ENCODE measurements at places on chromosomes 5 and 9.

GRCh38 chr5:135018457-135018856 is 15.6 kb downstream of the PITX1 start:
- DNase-seq: no peak

DNA sequence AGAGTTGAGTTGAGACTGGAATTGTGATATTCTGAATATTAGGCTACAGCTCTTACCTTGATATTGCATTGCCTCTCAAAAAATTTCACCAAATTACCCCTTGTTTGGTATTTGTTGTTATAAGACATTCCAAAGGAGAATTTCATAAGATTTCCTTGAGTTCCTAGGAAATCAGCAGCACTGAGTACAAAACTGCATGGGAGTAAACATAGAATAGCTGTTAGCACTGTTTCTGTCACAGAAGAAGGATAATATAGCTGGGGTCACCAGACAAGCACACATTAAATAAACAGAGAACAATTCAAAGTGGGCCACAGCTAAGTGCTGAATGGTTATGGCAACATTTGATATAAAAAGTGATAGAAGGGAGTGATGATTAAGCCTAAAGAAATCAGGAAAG is 724.3 kb downstream of the PRELID2 start:
- no peak for DNase-seq

- DNase-seq: no peak
Measured at GRCh38 chr5:82885627-82886389, 191.4 kb downstream of the TMEM167A start.

- DNase-seq: no peak
Measured at GRCh38 chr5:121897341-121897740, 45.7 kb downstream of the FTMT start.

DNA sequence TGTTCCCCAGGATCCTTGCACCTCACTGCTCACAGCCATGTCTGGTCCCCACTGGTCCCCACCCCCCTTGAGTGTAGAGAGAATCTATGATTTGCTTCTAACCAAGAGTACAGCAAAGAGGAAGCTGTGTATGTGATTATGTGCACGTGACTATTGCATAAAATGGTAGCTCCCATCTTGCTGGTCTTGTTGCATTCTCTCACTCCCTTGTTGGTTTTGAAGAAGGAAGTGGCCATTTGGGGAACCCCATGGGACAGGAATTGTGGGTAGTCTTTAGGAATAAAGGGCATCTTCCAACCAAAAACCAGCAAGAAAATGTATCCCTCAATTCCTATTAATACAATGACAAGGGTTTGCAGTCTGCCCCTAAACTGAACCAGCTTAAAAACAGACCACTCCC is 5.2 kb upstream of the FCN2 start:
- no peak for DNase-seq

Measured in hippocampal formation (tissue), 2 donors.